AG10803 (cell line): ENCODE measurements at places on chromosomes 1 and 21.

- DNase-seq, result no peak
Observed at GRCh38 chr21:29987762-29988161, 48.0 kb upstream of the GRIK1 start.

GRCh38 chr1:91872000-91872399 lies 14.0 kb downstream of the TGFBR3 start:
- peak; percentile 29 for DNase-seq

DNA sequence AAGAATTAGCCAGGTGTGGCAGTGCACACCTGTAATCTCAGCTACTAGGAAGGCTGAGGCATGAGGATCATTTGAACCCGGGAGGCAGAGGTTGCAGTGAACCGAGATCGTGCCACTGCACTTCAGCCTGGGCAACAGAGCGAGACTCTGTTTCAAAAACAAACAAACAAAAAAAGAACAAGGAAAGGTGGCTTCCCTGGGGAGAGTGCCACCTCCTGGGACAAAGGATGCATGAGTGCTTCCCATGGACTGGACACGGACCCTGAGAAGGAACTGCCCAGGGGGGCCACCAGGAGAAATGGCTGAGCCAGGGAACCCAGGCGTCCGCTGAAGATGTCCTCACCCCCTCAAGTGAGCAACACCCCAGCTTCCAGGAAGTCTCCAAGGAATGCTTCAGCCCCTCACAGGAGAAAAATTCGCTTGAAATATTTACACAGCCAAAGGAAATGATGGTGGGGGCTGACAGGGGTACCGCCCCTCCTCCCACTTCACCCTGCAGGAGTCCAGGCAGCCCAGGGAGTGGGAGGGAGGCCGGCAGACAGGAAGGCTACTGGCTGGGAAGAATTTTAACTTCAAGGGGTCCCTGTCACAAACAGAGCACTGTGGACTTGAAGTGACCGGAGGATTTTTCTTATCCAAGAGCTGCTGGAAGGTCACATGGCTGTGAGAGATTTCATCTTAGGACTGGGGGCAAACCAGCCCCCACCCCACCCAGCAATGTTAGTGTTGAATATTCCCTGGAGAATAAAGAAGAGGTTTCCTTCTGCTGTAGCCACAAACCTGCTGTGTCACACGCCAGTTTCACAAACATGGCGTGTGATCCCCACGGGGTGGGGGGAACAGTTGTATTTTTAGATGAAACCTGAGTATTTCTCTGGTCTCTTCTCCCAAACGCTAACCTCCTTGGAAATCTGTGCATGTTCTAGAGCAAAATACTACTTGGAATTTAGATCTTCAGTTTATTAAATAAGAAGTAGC lies 90.8 kb upstream of the SLC25A33 start:
- no peak for DNase-seq

DNA sequence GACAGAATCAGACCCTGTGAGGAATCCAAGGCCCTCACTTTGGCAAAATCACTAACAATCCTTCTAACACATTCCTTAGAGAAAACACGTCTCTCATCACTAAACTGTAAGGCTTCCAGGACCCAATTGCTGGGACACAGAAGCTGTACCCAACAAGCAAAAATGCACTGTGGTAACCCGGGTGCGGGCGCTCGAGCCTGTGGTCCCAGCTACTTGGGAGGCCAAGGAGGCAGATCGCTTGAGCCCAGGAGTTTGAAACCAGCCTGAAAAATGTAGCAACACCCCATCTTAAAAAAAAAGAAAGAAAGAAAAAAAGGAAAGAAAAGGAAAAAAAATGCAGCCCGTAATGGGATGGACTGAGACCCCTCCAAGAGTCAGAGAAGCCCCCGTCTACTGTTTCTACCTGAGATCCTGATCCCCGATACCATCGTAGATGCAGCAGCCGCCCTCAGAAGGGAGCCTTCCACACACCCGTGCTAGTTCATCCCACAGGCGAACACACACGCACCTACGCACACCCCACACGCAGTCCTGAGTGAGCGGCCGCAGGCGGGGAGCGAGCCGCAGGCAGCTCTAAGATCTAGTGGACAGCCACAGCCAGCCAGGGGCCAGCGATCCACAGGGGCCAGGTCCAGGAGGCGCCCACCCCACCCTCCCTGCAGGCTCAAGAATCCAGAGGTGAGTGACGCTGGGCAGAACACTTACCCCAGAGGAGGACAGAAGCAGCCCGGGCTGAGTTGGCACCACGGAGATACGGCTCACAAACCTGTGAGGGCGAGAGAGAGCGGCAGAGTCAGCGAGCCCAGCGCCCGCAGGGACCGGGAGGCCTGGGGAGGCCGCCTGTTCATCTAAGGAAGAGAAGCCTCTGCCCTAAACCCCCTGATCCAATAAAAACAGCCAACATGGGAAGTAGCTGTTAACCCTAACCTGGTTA lies 20.1 kb downstream of the WDR4 start:
- no peak for DNase-seq

DNA sequence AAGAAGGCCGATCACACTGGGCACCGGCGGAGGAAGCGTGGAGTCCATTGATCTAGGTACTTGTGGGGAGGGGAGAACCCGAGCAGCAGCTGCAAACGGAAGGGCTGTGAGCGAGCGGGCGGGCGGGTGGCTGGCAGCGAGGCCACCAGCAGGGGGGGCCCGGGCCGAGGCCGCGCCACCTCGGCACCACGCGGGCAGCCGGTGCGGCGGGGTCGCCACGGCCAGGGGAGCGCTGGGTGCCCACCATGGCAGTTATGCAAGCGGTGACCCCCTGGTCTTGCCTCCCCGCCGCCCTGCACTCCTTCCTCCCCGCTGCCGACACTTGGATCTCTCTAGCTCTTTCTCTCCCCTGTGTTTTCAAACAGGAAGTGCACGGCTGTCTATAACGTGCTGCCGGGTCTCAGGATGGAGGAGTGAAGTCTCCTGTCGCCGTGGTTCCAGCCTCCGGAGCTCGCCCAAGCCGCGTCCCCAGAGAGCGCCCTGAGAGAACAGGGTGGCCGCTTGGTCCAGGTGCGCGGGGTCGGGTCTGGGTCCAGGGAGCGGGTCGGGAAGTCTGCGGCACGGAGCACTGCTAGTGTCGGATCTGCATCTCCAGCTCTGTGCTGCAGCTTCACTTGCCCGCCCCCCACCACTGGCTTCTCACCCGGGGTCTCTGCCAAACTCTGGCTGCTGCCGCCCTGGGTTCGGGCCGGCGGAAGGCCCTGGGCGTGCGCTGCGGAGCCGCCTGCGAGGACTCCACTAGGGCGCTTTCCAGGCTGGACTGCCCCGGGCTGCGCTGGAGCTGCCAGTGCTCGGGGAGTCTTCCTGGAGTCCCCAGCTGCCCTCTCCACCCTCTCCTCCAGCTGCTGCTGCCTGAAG lies 22.7 kb downstream of the LRRC8D start:
- peak; percentile 56 for DNase-seq

DNA sequence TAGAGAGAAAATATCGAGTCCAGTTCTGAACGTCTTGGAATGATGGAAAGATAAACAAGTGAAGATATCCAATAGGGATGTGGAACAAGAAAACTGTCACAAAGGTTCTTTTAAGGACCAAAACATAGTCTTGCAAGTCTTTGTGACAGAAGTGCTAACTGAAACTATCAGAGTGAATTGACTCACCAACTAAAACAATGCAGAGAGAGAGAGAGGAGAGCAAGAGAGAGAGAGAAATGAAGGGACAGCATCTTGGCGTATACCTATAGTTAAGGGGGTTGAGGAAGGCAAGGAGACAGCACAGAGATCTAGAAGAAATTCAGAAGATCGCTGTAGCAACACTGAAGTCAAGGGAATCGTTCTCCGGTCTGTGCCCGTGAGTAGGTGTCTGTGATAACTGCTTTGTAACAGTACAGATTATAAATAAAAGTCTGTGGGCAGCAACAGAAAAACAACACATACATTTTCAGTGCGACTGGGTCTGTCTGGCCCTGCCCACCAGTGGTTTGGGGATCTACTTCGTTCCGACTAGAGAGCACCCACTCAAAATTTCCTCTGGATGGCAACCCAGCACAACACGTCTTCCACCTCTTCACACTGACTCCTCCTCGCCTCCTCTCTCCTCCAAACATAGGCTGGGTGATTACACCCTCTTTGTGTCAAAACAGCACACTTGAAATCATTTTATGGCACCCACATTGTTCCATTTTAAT lies 4.8 kb upstream of the COA6 start:
- DNase-seq, result no peak

DNA sequence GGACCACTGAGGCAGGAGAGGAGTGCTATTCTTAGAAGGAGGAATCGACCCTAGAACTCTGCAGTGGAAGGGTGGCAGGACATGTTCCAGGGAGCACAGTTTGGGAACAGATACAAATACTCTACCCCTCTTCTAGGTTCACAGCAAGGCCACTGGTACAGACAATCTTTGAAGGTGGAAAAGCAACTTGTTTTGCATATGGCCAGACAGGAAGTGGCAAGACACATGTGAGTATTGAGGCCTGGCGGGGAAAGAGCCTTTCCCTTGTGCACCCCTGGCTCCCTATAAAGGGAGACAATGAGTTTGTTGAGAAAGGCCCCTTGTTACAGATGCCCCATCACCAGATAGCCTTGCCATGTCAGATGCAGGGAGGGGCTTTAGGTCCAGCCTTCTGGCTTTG lies 17.8 kb downstream of the KIF2C start:
- no peak for DNase-seq

DNA sequence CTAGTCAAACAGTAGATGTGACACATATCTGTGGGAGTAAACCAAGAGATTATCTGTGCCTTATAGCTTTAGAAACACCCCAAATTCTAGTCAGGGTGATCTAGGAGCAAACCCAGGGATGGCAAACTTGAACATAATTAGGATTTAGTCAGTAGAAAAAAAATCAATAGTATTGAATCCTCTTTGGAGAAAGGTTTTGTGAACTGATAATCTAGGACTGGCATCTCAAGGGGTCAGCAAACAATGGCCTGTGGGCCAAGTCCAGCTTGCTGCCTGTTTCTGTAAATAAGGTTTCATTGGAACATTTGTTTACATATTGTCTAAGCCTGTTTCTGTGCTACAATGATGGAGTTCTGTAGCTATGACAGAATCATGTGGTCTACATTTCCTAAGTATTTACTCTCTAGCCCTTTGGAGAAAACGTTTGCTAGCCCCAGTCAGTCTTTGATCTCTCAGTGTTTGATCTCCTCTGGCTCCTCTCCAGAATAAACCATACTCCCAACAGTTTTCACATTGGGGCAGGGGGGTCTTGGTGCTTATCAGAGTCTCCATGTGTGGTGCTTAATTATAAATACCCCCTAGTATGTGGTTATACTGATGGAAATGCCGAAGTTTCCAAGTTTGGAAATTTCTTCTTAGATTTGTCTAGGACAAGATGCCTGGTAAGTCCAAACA lies 385.8 kb downstream of the NTNG1 start:
- DNase-seq, result no peak
